CD4-positive, alpha-beta T cell treated with Interleukin-2 at 100 ng/mL for 4 hours (primary cell): ENCODE measurements at places on chromosomes 2 and 18.

GRCh38 chr2:109435066-109435690, 178.6 kb downstream of the SEPTIN10 start:
- no peak for DNase-seq

- DNase-seq: peak; percentile 29
Measured at GRCh38 chr18:75244351-75245313, 34.0 kb downstream of the TSHZ1 start.

- DNase-seq: no peak
Measured at GRCh38 chr2:237472187-237472712, 14.8 kb upstream of the MLPH start.

GRCh38 chr18:24372279-24372872, 25.2 kb downstream of the OSBPL1A start:
- DNase-seq: no peak

DNA sequence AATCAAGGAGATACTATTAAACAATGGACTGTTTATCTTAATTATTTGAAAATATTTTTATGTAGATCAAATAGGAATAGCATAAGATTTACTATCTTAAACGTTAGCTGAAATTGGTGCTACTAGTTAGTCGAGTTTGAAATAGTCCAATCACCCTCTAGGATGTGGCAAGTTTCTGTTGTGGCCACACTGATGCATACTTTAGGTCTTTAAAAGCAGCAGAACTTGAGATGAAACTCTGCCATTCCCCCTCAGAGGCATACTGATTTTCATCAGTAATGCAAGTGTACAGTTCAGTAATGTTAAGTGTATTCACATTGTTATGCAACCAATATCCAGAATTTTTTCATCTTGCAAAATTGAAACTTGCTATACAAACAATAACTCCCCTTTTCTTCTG, 151.8 kb downstream of the SLC4A10 start:
- no peak for DNase-seq
